ENCODE measurements at places on chromosomes 5 and 9.

- no peak for DNase-seq
Measured at GRCh38 chr5:68170826-68171558, 44.6 kb upstream of the PIK3R1 start.

- DNase-seq: no peak
Measured at GRCh38 chr9:72665421-72665820, 144.0 kb downstream of the TMC1 start.

GRCh38 chr5:34669931-34670516 is 13.9 kb downstream of the RAI14 start:
- DNase-seq: no peak

GRCh38 chr9:68685770-68686169 is 19.3 kb upstream of the PIP5K1B start:
- DNase-seq: peak; percentile 25

GRCh38 chr5:175738126-175738525 is 80.3 kb downstream of the HRH2 start:
- no peak for DNase-seq

DNA sequence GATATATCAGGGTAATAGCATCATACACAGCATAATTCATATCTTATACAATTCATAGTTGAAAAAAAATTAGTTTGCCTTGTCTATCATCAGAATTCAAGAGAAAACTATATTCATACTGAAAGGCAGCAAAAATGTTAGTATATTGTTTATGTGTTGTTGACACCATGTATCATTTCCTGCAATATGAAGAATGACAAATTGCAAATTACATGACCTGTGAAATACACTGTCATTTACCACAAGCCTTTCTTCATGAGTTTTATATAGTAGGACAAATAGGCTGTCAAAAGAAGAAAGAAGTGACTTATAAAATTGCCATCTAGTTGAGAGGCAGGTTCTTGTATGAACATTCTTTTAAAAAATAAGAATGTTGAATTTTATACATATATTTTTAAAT is 1136.3 kb upstream of the CDH9 start:
- DNase-seq: no peak

- DNase-seq: no peak
Measured at GRCh38 chr5:109743770-109744212, 54.1 kb downstream of the MAN2A1 start.

DNA sequence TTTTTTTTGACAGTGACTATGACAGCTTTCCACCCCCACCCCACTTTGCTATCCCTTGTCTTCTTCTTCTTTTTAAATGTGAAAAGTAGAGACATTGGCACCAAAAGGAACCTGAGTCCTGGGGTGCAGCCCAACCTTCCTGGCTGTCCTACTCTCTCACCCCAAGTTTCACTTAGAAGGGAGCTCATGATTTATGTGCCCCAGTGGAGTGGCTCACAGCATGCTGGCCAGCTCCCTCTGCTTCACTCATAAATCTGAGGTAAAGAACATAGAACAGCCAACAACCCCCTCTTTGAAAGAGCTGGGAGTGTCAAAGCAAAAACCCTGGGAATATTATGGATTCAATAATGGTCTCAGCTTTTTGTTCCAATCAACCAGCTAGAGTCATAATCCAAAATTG is 196.3 kb upstream of the DAPK1 start:
- no peak for DNase-seq

GRCh38 chr9:76707510-76707909 is 56.7 kb upstream of the PCA3 start:
- DNase-seq: no peak

DNA sequence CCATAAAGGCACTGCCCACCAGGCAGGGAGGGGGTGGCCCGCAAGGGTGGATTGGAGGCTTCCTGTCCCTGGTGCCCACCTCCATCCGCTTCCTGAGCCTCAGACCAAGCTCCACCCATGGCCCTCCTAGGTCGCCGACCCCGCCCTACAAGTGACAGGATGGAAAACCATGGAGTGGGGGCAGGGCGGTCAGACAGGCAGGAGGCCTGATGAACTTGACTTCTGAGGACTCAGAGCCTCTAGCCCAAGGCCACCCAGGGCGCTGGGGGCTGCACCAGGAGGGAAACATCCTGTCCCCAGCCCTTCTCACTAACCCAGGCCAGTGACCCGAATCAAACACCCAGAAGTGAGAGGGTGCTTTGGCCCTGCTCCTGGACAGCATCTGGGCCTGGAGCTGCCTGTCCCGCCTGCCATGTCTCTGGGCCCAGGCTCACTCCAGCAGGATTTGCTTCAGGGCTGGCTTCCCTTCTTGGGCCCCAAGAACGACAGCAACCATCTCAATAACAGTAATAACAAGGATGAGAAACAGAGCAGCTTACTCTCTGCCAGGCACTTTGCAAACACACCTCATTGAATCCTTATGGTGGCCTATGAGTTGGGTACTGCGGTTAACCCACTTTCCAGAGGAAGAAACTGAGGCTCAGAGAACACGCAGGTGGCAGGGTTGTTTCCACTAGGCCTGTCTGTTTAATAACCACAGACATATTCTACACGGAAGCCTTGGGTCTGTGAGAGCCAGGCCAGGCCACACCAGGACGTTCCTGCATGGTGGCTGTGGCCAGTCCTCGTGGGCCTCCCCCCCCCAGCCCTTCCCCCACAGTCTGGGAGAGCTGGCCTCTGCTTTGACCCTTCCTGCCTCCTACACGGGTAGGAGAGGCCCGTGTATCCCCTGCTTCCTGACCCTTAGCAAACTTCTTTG is 4.4 kb upstream of the ST6GALNAC6 start:
- DNase-seq: no peak

GRCh38 chr9:130949188-130950038 is 10.4 kb upstream of the FIBCD1 start:
- DNase-seq: no peak

- DNase-seq: no peak
Measured at GRCh38 chr5:142686210-142686734, 382 bp upstream of the FGF1 start.

GRCh38 chr5:145697251-145697990 is 137.7 kb downstream of the PRELID2 start:
- no peak for DNase-seq

GRCh38 chr5:103620851-103621547 is 58.4 kb upstream of the NUDT12 start:
- no peak for DNase-seq

DNA sequence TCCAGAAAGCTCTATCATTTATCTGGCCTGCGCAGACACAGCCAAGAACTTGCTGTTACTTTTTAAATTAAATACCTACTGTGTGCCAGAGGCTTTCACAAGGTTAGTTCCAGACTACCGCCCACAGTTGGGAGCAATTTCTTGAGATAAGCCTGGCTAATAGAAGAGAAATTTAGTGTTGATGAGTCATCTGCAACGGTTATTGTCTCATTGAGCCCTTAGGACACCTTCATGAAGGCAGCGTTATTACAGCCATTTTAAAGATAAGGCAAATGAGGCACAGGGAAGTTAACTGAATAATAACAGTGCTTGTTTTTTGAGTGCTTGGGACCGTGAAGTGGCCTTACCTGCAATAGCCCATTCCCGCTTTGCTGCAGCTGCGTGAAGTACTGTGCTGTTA is 292.9 kb upstream of the MSX2 start:
- DNase-seq: no peak

DNA sequence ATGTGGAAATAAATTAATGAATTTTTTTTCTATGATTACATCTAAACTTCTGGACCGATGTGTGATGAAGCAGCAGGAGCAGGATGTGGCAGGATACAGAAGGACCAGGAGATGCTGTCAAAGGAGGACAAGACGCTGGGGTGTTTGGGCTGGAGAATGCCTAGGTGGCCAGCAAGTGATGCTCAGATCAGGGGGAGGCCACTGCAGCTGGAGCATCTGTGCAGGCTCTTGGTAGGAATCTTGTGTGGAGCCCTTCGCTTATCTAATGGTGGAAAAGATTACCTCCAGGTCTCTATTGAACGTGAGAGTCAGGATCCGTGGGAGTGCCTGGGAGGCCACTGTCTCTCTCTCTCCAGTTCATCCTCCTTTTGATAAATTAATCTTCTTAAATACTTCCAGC is 79.8 kb downstream of the MRPL36 start:
- no peak for DNase-seq

- DNase-seq: no peak
Measured at GRCh38 chr9:13716601-13717321, 437.3 kb upstream of the MPDZ start.

DNA sequence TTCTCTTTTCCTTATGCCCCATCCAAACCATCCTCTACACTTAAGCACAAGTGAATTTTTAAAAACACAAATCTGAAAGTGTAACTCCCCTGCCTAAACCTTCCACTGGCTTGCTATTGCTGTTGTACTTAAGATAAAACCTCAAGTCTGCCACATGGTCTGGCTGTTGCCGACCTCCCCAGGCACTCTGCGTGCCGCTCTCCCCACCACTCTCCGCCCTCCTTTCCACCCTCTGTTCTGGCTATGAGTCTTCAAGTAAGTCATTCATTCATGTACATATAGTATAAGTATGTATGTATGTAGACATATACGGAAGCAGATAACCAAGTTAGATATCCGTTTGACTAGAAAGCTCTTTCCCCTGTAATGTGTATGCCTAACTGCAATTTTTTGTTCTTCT is 94.7 kb upstream of the ANKRD55 start:
- DNase-seq: no peak

GRCh38 chr9:104794070-104794469 is 30.1 kb downstream of the NIPSNAP3B start:
- DNase-seq: no peak

GRCh38 chr5:151707567-151707966 is 20.9 kb upstream of the SPARC start:
- no peak for DNase-seq

DNA sequence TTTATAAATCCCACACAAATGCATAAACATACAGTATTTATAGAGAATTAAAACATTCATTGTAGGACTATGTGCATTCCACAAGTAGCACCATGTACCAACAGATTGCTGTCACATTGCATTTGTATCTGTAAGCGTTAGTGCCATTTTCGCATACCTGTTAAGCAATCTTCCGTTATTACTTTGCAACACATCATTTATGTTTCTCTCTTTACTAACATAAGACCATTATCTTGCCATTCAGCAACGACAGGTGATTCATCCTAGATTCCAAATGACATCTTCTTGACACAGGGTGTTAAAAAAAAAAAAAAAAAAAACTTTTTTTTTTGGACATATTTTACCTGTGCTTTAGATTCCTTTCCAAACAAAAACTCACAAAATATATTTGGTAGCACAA is 511.8 kb downstream of the ELAVL2 start:
- DNase-seq: no peak

GRCh38 chr9:13750639-13751038 is 471.1 kb upstream of the MPDZ start:
- no peak for DNase-seq

GRCh38 chr9:122307061-122307460 is 42.4 kb downstream of the MRRF start:
- DNase-seq: no peak

GRCh38 chr9:70013598-70014196 is 30.0 kb upstream of the MAMDC2 start:
- peak; percentile 35 for DNase-seq

DNA sequence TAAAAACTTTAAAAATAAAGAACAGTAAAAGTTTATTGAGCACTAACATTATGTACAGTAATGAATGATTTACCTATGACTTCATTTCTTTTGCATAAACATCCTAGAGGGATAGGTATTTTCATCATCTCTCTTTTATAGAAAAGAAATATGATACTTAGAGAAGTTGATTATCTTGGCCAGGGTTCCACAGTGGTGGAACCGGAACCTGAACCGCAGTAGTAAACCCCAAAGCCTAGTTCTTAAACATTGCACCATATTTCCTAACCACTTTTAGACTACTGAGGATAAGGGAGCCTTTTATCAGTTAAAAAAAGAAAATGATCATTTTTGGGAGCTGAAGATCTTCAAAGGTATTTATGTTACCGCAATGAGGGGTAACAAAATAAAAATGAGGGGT is 205.7 kb upstream of the SGCD start:
- DNase-seq: peak; percentile 9

DNA sequence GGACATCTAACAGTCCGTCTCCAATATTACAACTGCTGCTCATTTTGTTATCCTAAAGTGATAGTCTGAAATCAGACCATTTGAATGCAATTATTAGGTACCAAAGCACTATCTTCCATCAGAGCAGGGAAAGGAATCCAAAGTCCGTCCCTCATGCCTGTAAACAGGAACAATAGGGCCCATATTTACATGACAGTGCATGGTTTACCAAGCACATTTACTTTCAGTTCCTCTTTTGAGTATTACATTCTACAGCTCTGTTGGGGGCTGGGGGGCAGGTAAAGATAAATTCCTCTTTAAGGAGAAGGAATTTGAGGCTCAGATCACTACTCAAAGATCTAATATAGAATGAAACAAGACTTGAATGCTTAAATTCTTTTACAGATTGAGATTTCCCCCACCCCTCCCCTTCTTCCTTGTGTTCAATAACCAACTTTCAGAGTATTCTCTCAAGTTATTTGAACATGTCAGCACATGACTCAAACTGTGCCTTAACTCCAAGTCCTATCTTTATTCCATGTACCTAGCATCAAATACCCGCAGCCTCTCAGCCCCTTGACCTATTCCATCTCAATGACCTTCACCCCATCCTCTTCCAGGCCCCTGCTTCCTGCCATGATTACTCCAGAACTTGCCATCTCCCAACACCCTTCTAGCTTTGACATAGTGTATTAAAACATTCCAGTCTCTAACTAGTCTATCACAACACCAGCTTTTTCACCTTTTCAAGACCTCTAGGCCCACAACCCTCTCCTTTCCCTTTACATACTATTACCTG is 71.0 kb downstream of the BRINP1 start:
- DNase-seq: no peak

GRCh38 chr5:93595420-93596147 is 12.6 kb downstream of the NR2F1 start:
- DNase-seq: no peak
